ENCODE measurements at places on chromosomes 1 and 21.

GRCh38 chr21:18204931-18205330 lies 39.7 kb upstream of the CHODL start:
- no peak for DNase-seq

DNA sequence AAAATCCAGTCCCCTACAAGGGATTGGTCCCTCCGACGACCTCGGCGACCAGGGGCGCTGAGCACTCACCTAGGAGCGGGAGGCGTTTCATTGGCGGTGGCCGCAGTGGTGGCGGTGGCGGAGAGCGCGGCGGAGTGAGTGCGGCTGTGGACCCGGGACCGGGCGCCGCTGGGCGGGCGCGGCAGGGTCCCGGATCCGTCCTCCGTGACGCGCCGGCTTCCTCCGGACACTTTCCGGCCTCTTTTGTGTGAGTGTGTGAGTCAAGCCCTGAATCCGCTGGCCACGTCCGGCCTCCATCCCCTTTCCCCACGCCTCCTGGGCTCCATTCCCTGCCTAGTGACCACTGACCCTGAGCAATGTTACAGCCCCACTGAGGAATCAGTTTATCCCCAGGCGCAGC lies at the start of gene ADGRL4:
ADGRL4 (minus strand) TSS at position 167 of the 400 bp plus-strand sequence; CDS start at position 91, 76 bp downstream.
- no peak for DNase-seq

- DNase-seq = no peak
These were observed 21.7 kb upstream of the FNBP1L start for GRCh38 chr1:93426181-93426580.

DNA sequence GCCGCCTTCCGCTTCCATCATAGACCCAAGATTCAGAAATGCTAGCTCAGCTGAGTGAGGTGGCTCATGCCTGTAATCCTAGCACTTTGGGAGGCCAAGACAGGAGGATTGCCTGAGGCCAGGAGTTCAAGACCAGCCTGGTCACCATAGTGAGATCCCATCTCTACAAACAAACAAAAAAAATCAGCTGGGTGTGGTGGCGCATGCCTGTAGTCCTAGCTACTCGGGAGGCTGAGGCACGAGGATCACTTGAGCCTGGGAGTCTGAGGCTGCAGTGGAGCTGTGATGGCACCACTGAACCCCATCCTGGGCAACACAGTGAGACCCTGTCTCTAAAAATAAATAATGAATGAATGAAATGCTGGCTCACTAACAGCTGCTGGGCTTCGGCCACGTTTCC lies 39.7 kb downstream of the TOMM20 start:
- no peak for DNase-seq

DNA sequence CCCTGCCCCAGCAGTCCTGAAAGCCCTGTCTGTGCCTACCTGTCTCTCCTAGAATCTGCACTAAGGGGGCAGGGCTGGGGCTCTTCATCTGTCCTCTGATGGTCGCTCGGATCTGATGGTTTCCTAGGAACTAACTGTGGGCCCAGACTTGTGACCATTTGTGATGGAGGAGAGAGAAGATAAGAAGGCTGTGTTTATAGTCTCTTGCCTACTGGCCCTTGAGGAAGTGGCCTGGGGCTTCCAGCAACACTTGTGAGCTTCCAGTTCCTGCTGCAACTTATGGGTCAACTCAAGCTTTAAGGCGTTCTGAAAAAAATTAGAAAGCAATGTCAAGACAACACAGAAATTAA lies 53.2 kb upstream of the SYNC start:
- no peak for DNase-seq

GRCh38 chr1:116873680-116874271 lies 35.9 kb upstream of the PTGFRN start:
- DNase-seq = no peak

DNA sequence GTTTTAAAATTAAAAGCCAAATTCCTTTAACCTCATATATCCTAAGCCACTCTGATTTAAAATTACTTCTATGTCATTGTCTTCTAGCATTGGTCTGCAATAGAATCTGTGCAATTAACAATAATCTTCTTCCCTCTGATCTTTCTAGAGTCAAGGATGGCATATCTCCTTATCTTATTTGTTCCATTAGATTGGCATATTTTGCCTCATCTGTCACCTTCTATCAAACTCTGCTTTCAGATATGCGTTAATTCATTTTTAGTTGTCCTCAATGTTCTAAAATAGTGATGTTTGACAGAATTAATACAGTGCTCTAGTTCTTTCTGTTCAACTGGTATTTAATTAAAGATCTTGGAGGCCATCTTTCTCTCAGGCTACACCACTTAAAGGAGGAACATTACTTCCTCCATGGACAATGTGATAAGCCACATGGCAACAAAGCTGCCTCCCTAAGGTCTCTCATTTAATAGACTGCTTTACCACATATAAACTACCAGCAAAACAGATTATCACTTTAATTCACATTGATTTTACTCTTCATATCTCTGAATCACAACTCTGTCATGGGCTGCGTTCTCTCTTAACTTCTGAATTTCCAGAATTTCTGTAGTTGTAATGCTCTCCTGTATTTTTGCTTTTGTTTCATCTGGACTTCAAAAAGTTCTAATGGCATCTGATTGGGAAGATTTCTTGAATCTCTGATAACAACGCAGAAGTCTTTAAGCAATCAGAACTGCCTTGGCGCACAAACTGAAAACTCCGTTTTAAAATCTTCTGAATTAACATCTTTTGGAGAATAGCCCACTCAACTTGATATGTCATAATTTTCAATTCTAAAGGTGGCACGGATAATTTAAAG lies 2.8 kb downstream of the NRIP1 start:
- DNase-seq = no peak

DNA sequence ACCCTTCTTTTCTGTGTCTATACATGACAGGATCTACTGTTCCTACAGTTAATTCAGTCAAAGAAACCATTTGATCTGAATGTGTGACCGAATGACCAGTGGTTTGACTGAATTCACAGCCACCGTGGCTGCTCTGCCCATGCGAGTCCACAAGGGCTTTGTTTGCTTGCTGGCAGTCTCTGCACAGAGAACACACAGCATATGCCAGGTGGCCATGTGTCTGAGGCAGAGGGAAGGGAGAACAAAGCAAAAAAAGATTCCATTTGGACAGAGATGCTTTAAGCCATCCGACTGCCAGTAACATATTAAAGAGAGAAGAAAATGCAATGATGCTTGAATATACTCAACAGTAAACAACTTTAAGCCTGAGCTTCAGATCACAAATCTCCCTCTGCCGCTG lies 737.8 kb upstream of the CXADR start:
- no peak for DNase-seq

GRCh38 chr1:115656461-115657077 lies 14.8 kb downstream of the VANGL1 start:
- no peak for DNase-seq

DNA sequence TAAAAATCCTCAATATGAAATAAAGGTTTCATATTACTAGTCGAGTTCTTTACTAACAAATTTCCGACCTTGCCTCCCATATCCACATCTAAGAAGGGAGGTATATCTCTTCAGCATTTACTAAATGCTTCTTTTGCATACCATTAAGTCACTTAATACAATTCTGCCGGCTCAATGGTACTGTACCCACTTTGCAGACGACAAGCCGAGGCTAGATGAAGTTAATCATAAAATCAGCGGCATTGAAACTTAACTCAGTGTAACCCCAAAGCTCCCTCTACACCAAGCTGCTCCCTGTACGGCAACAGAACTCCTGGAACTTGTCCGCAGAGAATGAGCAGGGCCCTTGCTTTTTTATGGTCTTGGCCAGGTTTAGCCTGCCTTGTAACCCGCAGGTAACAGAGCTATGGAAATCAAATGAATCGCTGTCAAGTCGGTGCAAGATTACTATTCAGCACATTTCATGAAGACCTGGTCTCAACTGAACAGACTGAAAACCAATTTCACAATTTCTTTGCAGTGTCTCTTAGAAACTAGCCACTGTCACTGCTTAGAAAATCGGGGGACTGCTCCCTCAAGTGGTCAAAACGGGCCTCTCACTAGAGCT lies 738 bp downstream of the INTS7 start:
- DNase-seq = no peak

- DNase-seq = no peak
These were observed 77.1 kb downstream of the MTR start for GRCh38 chr1:236872075-236872666.

- DNase-seq = no peak
These were observed 19.6 kb upstream of the ACTRT2 start for GRCh38 chr1:3001471-3002348.

GRCh38 chr1:73593804-73594203 lies 604.2 kb downstream of the LRRIQ3 start:
- DNase-seq = no peak

- no peak for DNase-seq
These were observed 8.0 kb upstream of the CA6 start for GRCh38 chr1:8937701-8938100.

GRCh38 chr1:6490181-6491080 lies 1.0 kb downstream of the PLEKHG5 start:
- DNase-seq = no peak

DNA sequence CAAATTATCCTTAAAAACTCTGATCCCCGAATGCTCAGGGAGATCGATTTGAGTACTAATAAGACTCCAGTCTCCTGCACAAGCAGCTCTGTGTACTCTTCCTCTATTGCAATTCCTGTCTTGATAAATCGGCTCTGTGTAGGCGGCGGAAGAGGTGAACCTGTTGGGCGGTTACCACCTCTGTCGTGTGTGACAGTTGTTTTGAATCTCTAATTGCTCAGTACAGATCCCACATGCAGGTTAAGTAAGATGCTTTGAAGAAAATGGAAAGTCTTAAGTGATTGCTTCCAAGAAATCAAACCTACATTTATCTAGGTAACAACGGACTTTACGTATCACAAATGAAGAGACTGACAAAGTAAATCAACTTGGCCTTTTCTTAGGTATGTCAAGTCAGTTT lies 35.5 kb downstream of the COA6 start:
- no peak for DNase-seq

- no peak for DNase-seq
These were observed 31.0 kb upstream of the SOX13 start for GRCh38 chr1:204041803-204042505.

- DNase-seq = no peak
These were observed 24.3 kb downstream of the PTGS2 start for GRCh38 chr1:186655876-186656275.

GRCh38 chr1:103788377-103788776 lies 38.7 kb downstream of the AMY1C start:
- no peak for DNase-seq

- peak; percentile 44 for DNase-seq
These were observed 50.5 kb upstream of the PPP2R5A start for GRCh38 chr1:212234431-212235395.

GRCh38 chr1:231983588-231984193 lies 357.1 kb downstream of the DISC1 start:
- no peak for DNase-seq

DNA sequence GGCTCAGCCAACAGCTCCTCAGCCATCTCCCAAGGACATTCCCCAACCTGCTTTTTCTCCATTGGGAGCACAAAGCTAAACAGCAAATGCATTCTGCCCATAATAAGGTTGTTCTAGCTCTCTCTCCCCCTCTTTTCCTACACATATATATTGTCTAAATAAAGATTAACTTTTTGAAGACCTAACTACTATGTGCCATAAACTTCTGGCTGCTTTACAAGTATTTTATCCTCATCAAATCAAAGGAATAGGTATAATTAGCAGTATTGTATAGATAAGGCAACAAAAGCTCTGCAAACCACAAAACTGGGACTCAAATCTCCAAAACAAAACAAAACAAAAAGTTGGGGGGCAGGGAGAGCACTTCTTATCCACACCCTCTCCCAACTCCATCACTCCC lies 43.4 kb downstream of the TGFBR3 start:
- DNase-seq = no peak

DNA sequence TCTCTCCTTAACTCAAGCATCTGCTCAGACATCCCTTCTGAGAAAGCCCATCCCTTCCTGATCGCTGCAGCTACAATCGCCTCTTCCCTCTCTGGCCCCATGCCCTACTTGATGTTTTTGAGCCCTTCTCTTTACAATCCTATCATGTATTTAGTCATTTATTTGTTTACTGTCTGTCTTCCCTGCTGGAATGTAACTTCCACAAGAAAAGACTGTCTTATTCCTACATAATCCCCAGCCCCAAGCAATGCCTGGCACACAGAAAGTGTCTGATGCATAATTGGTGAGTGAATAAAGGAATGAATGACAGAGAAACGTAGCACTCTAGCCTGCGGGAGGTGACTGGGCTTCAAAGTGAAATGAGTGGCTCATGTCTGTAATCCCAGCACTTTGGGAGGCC lies 25.4 kb downstream of the ECE1 start:
- DNase-seq = no peak

DNA sequence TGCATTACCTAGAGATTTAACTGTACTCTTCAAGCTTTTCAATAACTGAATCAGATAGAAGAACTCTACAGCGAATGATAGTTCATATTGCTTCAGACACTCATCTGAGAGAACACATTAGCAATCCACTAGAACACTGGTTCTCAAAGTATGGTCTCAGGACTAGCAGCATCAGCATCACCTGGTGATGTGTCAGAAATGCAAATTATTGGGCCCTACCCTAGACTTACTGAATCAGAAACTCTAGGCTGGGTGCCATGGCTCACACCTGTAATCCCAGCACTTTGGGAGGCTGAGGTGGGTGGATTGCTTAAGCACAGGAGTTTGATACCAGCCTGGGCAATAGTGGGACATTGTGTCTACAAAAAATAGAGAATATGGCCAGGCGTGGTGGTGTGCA lies 24.9 kb upstream of the GLIS1 start:
- no peak for DNase-seq

DNA sequence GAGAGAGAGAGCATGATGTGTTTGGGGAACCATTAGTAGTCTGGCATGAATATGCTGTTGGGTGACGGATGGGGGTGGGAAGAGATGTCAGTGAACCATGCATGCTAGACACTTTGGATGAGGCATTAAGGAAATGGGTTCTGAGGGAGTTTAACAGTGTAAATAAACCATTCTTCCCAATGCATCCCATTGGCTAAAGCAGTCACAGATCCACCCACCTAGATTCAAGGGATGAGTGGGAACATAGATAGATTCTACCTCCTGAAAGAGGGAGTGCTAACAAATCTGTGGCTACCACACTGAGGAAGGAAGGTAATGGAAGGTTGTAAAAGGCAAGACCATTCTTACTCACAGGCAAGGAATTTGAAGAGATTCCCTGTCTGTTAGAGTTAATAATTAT lies 129.8 kb upstream of the CACNA1E start:
- no peak for DNase-seq

- no peak for DNase-seq
These were observed 77.0 kb downstream of the MORN1 start for GRCh38 chr1:2314273-2314802.

Measured in forelimb muscle (tissue), 1 donor.